Tibial nerve (tissue), 4 donors: ENCODE measurements at places on chromosomes 12 and 14. TPM values are rescaled to one million over a fixed set of nuclear protein-coding genes. Genes with fewer than 3 reads are reported as not detected.

DNA sequence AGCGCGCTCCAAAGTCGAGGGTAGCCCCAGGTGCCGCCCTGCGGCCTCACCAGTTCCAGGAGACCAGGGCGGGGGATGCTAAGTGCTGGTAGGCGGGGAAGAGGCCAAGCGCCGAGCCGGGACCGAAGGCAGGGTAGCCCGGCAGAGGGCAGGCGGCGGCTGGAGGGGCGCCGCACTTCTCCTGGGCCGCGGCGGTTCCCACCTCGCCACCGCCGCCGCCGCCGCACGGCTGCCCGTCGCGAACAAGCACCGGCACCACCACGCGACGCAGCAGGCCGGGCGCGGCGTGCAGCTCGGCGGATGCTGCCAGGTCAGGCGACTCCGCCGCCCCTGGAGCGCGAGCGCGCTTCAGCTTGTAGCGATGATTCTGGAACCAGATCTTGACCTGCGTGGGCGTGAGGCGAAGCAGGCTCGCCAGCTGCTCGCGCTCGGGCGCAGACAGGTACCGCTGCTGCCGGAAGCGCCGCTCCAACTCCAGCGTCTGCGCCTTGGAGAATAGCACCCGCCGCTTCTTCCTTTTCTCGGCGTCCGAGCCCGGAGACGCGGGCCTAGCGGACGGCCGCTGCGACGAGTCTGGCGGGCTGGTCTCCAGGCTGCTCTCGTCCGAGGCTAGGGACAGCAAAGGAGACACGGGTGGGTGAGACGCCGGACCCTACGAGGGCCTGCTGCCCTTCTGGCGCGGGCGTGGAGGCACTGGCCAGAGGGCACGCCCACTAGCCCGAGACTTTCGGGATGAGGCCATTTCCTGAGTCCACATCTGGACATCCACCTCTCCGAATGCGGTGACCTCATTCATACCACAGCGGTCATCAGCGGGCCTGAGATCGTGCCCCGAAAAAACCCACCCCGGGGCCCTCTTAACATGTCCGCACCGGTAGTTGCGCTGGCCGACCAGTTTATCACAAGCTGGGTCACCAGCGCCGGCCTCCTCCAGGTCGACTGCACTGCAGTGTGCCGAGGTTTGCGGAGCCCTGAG, 1.3 kb downstream of the NKX2-8 start:
- H3K36me3 ChIP-seq, result no peaks in the 10 kb centered on the region
- peaks cover 8% of the 10 kb centered on the region for H3K4me1 ChIP-seq
- no peak for DNase-seq
- no peak overlapping the region for H3K27ac ChIP-seq

DNA sequence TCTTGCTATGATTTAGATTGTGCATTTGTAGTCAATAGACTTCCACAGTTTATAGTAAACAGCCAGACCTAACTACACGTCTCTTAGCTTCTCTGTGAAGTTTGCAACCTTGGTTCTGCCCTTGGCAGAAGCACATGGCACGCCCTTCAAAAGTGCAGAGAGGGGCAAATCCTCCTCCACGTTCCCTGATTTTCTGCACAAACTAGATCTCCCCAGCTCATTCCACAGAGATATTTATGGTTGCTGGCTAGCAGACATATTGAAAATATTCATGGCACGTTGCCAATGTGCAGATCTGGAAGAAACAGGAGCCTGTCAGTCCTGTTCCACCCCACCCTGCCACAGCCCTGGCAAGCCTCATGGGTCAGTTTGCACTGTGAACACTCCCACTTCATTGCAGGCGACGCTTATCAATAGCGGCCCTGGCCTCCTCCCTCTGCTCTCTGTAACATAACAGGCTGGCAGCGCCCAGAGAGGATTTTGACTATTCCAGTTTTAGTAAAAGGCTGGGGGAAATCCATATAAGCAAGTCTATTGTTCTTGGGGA, 6.5 kb upstream of the LGALS3 start:
- DNase-seq, result no peak
- H3K27ac ChIP-seq, result peak overlapping the region; percentile 70
- H3K4me3 ChIP-seq, result no peak overlapping the region
- H3K36me3 ChIP-seq, result no peaks in the 10 kb centered on the region
- H3K27me3 ChIP-seq, result no peaks in the 10 kb centered on the region
- peaks cover 46% of the 10 kb centered on the region for H3K4me1 ChIP-seq

- no peaks in the 10 kb centered on the region for H3K4me1 ChIP-seq
- H3K36me3 ChIP-seq, result no peaks in the 10 kb centered on the region
- H3K27ac ChIP-seq, result no peak overlapping the region
- H3K4me3 ChIP-seq, result no peak overlapping the region
- H3K27me3 ChIP-seq, result no peaks in the 10 kb centered on the region
- DNase-seq, result no peak
Measured at GRCh38 chr12:19288603-19289244, 150.6 kb upstream of the AEBP2 start.

GRCh38 chr12:123284669-123285068, 13.0 kb upstream of the CDK2AP1 start:
- no peak overlapping the region for H3K27ac ChIP-seq
- no peak for DNase-seq
- no peaks in the 10 kb centered on the region for H3K4me1 ChIP-seq
- peaks cover 16% of the 10 kb centered on the region for H3K36me3 ChIP-seq
- no peaks in the 10 kb centered on the region for H3K27me3 ChIP-seq
- no peak overlapping the region for H3K4me3 ChIP-seq

GRCh38 chr12:47729233-47729632, 3.9 kb upstream of the ENDOU start:
- H3K4me3 ChIP-seq, result no peak overlapping the region
- peaks cover 44% of the 10 kb centered on the region for H3K4me1 ChIP-seq
- no peaks in the 10 kb centered on the region for H3K27me3 ChIP-seq
- no peak for DNase-seq

Gene OR6C4
- not detected for total RNA-seq

GRCh38 chr14:55739967-55740648, 160.1 kb downstream of the KTN1 start:
- H3K27ac ChIP-seq, result peak overlapping the region; percentile 72
- peaks cover 17% of the 10 kb centered on the region for H3K4me1 ChIP-seq
- peak; percentile 20 for DNase-seq
- H3K36me3 ChIP-seq, result no peaks in the 10 kb centered on the region
- H3K27me3 ChIP-seq, result no peaks in the 10 kb centered on the region
- no peak overlapping the region for H3K4me3 ChIP-seq

Gene RIPK3
- total RNA-seq, result 8.7 TPM
